Fibroblast of skin of right quadriceps (primary cell): ENCODE measurements at places on chromosomes 2 and 18.

GRCh38 chr2:224983712-224984554 is 58.3 kb downstream of the DOCK10 start:
- peak; percentile 38 for DNase-seq

- DNase-seq: peak; percentile 51
These were observed 52.3 kb upstream of the SCG2 start for GRCh38 chr2:223654384-223654915.

- DNase-seq: peak; percentile 80
These were observed 229.2 kb downstream of the LDLRAD4 start for GRCh38 chr18:13447621-13448334.

DNA sequence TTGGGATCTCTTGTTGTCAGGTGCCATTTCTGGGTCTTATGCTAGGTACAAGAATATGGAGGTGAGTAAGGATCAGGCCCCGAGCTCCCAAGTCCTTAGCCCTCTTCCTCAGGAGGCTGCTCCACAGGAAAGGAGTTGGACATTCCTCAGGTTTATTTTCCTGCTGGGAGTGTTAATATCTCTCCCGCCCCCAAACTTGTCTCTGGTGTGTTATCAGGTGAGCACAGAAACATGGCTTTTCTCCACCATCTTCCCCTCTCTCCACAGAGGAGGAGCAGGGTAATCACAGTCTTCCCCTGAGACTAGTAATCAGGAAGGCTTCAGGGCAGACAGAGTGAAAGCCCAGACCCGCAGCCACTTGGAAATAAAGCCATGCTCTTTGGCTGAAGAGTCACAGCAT is 73.3 kb upstream of the CAPN13 start:
- no peak for DNase-seq

DNA sequence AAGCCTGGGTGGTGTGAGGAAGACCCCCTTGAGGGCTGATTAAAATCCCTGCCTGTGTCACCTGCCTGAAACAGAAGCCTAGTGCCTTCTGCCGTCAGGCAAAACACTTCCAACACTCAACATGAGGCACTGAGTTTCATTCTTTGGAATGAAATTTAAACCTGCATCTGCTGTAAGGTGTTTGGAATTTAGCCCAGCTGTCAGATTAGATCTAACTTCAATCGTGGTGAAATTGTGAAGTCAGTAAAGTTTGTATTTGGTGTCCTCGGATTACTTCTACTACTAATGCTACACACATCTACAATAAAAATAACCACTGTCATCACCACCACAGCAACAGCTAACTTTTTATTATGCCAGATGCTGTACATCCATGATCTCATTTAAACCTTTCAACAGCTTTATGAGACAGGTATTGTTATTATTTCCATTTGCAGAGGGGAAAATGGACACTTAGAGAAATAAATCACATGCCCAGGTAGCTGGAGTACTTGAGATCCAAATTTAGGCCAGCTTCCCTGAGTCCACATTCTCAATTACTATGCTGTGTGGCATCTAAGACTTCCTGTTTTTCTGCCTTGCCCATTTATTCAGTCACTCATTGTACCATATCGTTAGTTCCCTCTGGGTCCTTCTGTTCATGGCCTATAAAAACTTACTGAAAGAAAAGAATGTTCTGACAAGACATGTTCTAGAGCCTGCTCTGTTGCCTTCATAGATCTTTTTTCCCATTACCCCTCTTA is 98.2 kb upstream of the GCFC2 start:
- DNase-seq: no peak

DNA sequence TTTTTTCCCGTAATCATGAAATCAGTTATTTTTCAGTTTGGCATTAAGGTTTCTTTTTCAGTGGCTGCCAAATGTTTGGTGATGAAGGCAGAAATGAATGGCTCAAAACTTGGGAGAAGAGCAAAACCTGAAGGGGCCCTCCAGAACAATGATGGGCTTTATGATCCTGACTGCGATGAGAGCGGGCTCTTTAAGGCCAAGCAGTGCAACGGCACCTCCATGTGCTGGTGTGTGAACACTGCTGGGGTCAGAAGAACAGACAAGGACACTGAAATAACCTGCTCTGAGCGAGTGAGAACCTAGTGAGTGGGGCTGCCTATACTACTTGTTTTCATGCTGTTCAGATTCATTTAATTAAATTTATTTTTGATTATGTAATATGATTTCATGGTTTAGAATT is 29.2 kb upstream of the MSH2 start:
- DNase-seq: no peak

DNA sequence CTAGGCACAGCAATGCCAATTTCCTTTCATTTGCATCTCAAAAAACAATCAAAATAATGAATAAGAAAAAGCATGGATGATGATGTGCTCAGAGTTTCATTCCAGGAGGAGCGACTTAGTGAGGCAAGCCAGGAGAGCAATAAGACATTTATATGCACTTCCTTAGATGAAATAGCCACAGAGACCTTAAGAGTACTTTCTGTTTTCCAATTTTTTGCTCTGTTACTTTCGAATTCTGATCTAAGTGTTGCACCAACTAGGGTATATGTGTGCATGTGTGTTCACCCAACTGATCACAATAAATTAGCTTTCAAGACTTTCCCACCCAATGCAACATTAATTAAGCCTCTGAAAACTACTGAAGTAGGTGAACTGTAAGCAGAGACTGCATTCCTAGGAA is 709 bp downstream of the RAB27B start:
- no peak for DNase-seq

GRCh38 chr2:204950695-204951346 is 405.5 kb downstream of the PARD3B start:
- DNase-seq: peak; percentile 59

DNA sequence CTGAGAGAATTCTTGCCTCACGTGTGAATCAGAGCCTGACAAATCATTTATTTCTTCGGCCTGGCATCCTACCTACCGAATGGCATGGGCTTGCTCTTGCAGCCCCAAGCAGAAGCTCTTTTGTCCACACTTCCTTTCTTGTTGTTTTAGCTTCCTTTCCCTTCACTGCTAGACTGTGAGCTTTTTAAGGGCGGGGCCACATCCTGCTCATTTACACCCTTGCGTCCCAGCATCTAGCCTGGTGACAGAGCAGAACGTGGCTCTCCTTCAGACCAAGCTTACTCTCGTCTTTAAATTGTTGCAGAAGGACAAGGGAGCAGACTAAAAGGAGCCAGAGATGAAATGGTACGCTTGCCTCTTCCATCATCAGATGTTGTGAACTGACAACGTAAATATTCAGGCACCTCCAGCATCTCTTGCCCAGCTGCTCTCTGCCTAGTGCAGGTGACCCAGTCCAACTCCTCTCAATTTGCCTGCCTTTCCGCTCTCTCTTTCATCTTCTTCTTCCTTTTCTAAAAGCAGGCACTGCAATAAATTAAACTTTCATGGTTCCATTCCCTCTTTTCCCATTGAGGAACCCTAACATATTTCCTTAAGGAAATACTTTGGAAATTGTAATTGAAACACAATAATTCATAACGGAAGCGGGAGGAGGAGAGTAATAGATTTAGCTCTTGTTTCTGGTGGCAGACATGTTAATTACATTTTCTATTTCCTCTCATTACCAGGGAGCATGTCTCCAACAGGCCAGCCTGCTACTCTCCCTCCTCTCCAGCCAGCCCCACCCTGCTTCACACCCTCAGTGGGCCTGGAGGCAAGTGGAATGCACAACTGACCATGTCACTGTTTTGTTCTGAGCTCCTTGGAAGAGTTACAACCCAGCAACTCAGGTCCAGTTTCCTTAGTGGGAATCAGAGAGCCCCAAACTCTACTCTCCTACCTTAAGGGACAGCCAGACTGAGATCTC is 228.1 kb upstream of the TRIB2 start:
- no peak for DNase-seq

- DNase-seq: no peak
These were observed 142.9 kb downstream of the TMEM163 start for GRCh38 chr2:134575888-134576287.

- peak; percentile 42 for DNase-seq
These were observed 902 bp downstream of the SS18 start for GRCh38 chr18:26089293-26090129.
